Pancreas (tissue), 10 donors: ENCODE measurements at places on chromosomes 5 and 9. TPM values are rescaled to one million over a fixed set of nuclear protein-coding genes. Genes with fewer than 3 reads are reported as not detected.

The SHLD3 gene
- total RNA-seq = 0.83 TPM

DNA sequence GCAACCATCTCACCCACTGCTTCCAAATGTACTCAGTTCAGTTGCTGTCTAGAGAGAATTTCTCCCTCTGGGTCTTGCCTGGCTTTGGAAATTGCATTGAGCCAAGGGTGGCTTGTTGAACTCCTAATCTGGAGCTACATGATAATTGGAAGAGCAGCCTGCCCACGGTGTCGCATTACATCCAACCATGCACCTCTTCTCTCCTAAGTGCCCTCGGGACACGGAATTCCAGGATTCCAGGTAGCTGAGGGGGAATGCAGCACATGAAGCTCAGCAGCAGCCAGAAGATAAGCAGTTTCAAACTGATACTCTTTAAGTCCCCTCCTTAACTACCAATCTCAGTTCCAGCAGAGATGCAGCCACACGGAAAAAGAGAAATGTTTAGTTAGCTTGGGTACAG is 509.4 kb upstream of the KLF4 start:
- DNase-seq = no peak

DNA sequence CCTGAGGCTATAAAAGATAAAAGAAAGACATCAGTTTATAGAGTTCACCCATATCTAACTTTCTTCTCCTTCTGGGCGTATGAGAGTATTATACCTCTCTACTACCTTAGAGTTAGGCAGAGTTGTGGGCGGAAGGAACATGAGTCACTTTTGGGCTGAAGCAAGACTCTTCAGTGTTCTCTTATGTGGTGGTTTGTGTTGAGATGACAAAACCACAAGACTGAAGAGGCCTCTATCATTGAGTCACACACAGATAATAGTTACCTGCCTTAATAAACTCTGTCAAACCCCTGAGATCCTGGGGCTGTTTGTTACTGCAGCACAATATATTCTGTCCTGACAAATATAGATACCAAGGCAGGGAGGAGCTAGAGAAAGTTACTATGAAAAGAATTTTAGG is 184.2 kb downstream of the EFNA5 start:
- DNase-seq = no peak

The CDH10 gene
- 0.35 TPM for total RNA-seq

The SPATA31D4 gene
- total RNA-seq = not detected

DNA sequence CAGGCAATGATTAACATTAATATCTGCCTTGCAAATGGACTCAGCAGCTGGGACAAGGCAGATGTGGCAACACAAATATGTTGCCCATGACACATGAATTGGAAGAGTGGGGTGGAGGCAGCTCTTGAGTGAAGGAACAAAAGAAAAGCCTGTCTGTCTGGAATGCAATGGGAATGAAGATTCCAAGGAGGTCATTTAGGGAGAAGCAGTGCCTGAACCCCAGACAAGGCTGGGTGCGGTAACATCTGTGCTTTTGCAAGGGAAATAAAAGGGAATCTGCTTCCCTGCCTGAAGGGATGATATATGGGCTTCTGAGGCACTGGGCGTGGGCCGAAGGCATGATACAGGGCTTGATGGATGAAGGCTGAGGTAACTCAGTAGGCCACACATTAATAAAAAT is 94.1 kb upstream of the TRIM32 start:
- no peak for DNase-seq

- DNase-seq = no peak
Observed at GRCh38 chr9:134955801-134956200, 38.1 kb upstream of the FCN1 start.

The SLC25A48 gene
- 0.37 TPM for total RNA-seq

DNA sequence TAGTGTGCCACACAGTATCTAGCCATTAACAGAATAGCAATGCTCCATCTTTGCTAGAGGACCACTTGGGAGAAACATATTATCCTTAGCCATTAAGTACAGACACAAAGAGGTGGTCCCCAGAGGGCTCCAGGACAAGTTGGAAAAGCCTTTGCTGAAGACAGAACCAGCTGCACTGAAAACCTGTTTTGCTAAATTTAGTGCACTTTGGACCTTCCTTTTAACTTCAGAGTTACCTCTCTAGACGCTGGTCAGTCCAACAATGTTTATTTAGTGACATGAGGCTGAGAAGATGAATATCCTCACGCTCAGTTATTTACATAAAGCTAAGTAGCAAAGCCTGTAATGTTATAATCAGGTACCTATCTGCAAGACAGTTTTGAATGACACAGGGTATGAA is 265.0 kb upstream of the ZNF608 start:
- DNase-seq = no peak

DNA sequence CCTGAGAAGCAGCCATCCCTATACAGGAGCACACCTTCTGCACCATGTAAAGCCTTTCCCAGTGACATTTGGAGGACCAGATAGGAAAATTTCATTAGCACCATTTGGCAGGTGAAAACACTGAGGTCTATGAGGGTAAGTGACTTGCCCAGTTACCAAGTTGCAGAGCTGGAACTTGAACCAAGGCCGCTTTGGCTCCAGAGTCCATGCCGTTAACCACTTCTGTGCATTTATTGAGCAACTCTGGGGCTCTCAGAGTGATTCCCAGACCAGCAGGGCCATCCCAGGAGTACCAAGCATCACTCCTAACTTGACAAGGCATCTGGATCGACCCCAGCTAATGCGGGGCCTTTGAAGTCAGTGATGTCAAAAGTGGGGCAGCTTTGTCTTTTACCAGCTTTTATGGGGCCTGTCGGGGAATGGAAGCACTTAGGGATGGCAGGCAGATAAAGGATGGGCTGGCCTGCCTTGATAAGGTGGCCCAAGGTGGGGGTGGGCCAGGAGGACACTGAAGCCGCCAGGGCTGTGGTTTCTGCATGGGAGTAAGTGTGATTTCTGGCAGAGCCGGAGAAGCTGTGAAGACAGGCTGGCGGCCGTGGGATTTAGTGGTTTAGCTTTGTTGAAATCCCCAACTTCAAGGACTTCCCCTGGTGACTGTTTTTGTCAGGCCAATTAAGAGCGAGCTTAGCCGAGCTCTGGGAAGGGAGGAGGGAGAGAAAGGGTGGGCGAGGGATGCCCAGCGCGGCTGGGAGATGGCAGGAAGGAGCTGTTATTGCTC is 127.3 kb downstream of the MACROH2A1 start:
- DNase-seq = no peak

DNA sequence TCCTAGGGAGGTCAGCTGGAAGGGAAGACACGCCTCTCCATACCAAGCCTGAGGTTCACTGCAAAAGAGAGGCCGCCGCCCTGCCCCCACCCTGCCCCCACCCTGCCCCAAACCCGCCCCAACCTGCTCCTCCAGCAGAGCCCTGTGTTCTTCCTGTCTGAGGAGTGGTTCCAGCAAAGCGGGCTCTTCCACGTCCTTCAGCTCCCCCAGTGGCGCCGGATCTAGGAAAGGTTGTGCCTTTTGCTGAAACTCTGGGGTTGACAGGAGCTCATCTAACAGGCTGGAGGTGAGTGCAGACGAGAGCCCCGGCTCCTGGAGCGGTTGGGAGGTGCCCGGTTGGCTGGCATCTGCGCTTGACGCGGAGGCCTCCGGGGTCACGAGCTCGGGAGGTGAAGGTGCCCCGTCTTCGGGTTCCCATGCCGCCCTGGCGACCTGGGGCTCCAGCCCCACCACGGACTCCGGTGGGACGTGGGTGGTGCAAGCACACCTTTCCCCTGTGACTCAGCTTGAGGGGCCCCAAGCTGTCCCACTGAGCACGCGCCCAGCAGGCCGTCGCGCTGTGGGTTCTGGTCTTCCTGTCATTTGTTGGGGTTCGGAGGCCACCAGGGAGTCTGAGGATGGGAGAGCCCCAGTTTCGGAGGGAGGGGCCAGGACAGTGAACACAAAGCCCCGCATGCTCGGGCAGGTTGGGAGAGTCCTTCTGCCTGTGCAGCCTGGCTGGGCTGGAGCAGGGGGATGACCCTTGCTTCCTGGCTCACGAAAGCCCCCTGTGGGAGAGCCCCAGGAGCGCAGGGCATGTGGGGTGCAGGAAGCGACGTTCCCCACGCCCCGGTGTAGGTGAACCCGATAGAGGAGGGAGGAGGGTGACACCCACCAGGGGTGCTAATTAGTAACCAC is 1467.1 kb downstream of the FOXD4L5 start:
- DNase-seq = peak; percentile 49

DNA sequence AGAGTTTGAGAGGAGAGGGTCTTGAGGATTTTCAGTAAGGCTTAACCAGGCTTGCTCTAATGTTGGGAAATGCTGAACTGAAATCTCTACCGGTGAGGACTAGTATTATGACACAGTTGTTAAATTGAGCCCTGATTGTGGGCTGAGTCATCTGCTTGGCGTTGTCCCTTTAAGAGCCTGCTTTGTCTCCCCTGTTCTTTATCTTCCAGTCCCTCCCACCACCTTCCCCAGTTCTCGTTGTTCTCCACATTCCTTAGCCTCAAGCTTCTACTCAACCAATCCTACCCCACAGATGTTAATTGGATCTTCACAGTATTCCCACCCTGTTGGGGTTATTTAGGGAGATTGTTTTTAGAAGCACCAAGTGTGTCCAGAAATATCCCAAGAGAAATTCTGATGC is 57.6 kb downstream of the ANKRD55 start:
- DNase-seq = no peak

GRCh38 chr5:117103703-117104102 is 529.1 kb upstream of the SEMA6A start:
- DNase-seq = no peak

GRCh38 chr9:129458155-129458661 is 162.7 kb downstream of the C9orf50 start:
- DNase-seq = peak; percentile 48

The DNM1 gene
- 19.3 TPM for total RNA-seq

- peak; percentile 48 for DNase-seq
Observed at GRCh38 chr5:141135030-141135717, at the start of gene PCDHB5. Gene PCDHB5 (plus strand): TSS chr5:141135206. CDS start chr5:141135435, 229 bp downstream.

- DNase-seq = no peak
Observed at GRCh38 chr9:21479152-21479702, 2.9 kb downstream of the IFNE start.

The CARTPT gene
- total RNA-seq = not detected

GRCh38 chr5:136232316-136232715 is 39.4 kb upstream of the SMIM32 start:
- DNase-seq = no peak

DNA sequence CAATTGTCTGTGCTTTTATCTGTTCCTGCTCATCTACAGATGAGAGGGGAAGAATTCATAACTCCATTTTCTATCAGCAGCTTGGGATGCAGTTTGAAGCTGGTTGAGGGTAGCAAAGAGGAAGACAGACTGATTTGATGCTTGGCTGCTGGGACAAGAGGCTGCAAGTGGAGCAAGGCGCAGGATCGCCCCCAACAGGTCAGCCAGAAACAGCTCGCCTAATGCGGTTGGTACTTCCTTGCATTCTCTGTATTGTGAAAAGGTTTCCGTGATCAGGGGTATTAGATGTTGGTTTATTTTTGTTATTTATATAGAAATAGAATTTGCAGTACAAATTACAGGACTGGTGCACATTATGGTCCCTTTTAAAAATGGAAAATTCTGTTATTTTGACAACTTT is 40.6 kb downstream of the ZNF883 start:
- DNase-seq = peak; percentile 15

GRCh38 chr9:106622164-106622487 is 240.8 kb upstream of the ZNF462 start:
- no peak for DNase-seq

- DNase-seq = peak; percentile 6
Observed at GRCh38 chr9:133727277-133727875, 10.8 kb downstream of the SARDH start.

DNA sequence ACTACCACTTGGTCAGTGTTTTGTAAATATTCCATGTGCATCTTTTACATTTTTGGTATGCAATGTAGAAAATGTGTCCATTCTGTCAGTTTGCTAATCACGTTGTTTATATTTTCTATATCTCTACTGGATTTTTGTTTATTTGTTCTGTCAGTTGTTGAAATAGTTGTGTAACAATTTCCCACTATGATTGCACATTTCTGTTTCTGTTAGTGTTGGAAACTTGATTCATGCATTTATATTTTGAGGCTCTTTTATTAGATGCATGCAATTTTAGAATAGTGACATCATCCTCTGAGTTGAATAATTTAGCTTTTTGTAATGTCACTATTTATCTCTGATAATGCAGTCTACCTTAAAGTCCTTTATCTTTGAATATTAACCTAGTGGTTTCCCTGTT is 25.8 kb upstream of the LECT2 start:
- DNase-seq = no peak

The SLCO6A1 gene
- not detected for total RNA-seq

GRCh38 chr9:27437652-27438373 is 86.3 kb upstream of the IFNK start:
- DNase-seq = no peak

GRCh38 chr9:107284636-107285035 is 1.6 kb downstream of the RAD23B start:
- no peak for DNase-seq

The BARX1 gene
- not detected for total RNA-seq

- no peak for DNase-seq
Observed at GRCh38 chr5:15525703-15526275, 25.8 kb downstream of the FBXL7 start.

DNA sequence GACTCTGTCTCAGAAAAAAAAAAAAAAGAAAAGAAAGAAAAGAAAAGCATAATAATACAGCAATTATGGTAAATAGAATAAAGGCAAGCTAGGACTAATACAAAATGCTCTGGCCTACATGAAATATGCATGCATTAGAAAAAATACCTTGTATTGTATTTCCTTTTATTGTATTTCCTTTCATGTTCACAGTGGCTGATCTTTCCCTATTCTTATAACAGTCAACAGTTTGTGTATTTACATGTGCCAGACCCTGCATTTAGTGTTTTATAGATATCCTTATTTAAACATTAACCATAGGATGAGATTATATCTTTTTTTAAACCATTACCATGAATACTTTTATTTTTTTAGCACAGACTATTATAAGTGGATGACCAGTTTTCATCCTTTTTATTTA is 56.3 kb upstream of the ARL15 start:
- DNase-seq = no peak

The CDKN2B gene
- total RNA-seq = 0.59 TPM

DNA sequence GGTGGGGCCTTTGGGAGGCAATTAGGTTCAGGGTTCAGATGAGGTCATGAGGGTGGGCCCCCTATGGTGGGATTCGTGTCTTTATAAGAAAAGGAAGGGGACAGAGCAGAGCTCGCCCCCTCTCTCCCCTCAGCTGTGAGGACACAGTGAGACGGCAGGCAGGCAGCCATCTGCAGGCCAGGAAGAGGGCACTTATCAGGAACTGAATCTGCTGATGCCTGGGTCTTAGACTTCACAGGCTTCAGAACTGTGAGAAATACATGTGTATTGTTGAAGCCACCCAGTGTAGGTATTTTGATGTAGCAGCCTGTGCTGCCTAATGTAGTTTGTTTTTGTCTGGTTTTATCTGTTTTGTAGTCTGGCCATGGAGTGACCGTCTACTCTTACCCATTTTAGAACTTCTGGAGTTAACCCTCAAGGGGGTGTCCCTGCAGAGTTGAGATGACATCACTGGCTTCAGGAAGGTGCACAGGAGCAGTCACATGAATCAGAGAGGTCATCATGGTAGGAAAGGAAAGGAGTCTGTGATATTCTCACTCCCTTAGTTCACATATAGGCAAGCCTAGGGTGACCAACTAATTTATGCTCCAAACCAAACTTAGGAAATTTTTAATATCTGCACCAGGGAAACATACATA is 71.0 kb downstream of the LRRC70 start:
- DNase-seq = no peak

- no peak for DNase-seq
Observed at GRCh38 chr5:73328640-73329039, 119.9 kb downstream of the FOXD1 start.

GRCh38 chr9:93680443-93681268 is 104.3 kb downstream of the PHF2 start:
- peak; percentile 51 for DNase-seq

The NR2F1-AS1 gene
- total RNA-seq = 2.1 TPM

GRCh38 chr5:127440831-127441230 is 76.6 kb upstream of the PRRC1 start:
- no peak for DNase-seq
